ENCODE measurements at places on chromosomes 4 and X.
A peak's percentile ranks its signal among the peaks of the same experiment; 100 is the strongest.

DNA sequence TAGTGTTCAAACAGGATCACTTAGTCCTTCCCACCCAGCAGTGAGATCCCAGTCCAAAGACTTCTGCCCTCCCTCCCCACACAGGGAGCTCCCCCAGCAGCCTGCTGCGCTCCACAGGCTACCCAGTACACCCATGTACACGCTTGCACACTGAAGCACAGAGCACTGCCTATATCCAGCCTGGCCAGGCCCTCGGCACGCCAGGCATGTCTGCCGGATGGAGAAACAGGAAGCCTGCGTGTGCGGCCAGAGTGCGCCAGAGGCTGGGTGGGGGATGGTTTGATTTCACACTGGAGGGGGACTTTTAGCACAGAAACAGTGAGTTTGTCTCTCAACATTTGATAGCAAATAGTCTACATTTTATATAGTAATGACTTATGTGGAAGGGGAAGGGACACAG is 833.5 kb upstream of the IGFBP7 start:
- DNase-seq = peak; percentile 24

DNA sequence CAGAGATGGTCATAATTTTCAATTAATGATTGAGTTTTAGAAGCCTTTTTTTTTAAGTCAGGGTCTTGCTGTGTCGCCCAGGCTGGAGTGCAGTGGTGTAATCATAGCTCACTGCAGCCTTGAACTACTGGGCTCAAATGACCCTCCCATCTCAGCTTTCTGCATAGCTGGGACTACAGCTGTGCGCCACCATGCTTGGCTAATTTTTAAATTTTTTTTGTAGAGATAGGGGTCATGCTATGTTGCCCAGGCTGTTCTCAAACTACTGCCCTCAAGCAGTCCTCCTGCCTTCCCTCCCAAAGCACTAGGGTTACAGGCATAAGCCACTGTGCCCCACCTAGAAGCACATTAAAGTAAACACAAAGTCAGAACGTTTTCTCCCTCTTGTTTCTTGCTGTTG is 51.7 kb downstream of the HTT-AS start:
- no peak for DNase-seq

- DNase-seq = no peak
Measured at GRCh38 chr4:67886281-67886680, 2.5 kb upstream of the TMPRSS11D start.

DNA sequence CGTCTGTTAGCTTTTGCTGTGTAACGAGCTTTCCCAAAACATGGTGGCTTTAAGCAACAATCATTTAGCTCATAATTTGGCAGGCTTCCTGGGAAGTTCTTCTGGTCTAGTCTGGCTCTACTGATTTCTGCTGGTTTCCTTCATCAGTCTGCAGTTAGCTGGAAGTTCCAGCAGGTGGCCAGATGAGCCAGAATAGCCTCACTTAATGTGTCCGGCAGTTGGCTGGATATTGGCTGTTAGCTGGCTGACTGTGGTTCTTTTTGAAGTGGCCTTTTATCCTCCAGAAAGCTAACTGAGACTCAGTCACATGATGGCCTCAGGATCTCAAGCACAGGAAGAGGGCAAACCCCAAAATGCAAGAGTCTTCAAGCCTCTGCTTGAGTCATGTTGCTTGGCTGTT is 34.9 kb downstream of the FTHL17 start:
- DNase-seq = peak; percentile 56

GRCh38 chr4:2368746-2369437 is 49.6 kb downstream of the ZFYVE28 start:
- DNase-seq = no peak

DNA sequence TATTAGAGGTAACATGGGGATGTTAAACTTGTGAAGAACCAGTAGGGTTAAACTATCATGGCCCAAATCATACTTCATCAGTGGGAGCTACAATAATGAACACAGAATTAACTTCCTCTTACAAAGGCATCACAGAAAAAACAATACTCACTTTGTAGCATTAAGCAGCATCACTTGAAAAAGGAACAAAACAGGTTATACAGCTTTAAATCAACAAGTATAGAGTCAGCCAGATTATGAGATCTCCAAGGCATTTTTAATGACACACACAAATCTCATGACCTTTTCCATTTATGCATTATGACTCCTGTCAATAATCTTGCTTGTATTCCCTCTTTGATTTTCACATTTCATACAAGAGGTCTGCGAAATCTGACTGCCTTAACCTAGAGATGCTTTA is 18.3 kb downstream of the FBXL5 start:
- no peak for DNase-seq

DNA sequence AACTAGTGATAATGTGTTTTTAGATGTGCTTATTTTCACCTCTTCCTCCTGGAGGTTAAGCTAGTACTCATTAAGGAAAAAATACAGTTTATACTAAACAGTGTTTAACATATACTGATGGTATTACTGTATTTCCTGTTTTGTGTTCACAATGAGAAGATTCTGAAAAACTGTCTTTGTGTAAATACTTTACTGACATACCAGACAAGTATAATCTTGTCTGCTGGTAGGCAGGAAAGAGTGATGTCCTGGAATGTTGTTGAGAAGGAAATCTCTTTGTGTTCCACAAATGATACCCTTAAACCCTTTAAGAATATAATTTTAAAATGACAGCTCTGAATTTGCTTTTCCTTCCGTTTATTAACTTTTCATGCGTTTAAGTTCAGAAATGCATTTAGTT is 205.5 kb upstream of the NUDT6 start:
- no peak for DNase-seq

DNA sequence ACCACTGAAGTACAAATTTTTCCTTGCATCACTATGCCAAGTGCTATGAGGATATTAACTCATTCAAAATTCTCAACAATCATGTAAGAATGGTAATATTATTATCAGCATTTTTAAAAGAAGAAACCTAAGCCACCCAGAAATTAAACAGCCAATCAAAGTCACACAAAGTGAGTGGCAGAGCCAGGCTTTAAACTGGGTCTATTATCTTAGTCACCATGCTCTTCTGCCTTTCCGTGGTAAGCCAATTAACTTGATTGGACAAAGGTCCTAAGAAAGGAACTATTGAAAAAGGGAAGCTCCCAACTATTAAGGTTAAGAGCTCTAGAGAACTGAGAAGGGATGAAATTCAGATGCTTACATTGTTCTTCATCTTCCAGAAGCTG is 111.5 kb downstream of the ASB9 start:
- DNase-seq = peak; percentile 1

DNA sequence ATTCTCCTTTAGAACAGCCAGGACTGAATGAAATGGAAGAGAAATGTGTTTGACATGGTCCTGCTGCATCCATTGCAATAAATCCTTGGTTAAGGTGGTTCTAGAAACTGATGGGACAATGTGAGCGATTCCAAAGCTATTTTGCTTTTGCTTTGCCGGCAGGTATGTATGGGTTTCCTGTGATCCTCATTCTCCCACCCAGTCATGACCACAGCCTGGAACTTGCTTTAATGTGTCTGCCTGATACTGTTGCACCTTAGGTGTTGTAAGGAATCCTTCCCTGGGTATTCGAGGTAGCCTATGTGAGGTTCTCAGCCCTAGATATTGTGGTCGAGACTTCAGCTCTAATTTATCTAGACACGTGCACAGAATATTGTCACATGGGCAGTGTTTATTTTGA is 86.1 kb downstream of the ZNF518B start:
- DNase-seq = no peak

DNA sequence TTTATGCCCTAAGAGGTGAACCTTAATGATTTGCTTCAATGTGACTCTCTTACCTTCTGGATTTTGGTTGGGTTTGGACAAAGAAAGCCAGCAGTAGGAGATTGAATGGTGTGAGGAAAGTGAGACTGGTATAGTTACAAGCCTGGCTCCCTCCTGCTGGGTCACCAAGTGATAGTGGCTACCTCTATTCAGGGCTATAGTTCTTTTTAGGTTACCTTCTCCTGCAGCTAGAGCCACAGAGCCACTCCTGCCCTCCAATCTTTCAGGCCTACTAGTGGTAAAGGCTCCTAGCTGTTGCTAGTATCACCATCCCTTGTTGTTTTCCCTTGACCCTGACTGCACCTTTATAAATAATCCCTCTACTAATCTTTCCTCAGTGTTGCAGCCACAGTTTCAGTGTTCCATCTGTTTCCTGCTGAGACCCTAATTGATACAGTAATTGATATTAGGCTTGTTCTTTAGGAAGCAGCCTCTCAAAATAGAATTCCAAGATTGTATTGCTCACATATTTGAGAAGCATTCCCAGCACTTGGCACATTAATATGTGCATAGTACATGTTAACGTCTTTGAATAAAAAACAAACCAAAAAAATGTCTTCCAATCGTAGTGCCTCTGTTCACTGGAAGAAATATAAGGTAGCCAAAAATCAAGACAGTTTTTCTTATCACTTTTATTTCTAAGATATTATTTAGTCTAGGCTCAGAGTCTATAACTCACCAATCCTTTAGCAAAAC is 82.3 kb downstream of the SRPX start:
- no peak for DNase-seq

DNA sequence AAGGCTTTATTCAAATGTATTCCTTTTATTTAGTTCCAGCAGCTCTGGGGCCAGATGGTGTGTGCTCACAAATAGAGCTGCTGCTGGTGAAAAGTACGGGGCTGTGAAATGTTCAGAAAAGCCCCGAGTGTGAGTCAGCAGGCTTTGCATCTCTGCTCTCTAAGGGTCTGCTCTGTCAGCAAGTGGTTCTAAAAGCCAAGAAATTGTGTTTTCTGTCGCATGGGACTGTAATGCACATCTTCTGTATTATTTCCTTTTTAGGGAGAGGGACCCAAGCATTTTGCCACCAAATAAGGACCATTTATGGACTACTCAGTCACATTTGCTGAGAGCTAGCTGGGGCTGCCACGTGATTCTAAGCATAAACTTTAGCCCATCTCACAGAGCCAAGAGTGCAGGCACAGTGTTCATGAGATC is 82.9 kb upstream of the NHS start:
- no peak for DNase-seq

DNA sequence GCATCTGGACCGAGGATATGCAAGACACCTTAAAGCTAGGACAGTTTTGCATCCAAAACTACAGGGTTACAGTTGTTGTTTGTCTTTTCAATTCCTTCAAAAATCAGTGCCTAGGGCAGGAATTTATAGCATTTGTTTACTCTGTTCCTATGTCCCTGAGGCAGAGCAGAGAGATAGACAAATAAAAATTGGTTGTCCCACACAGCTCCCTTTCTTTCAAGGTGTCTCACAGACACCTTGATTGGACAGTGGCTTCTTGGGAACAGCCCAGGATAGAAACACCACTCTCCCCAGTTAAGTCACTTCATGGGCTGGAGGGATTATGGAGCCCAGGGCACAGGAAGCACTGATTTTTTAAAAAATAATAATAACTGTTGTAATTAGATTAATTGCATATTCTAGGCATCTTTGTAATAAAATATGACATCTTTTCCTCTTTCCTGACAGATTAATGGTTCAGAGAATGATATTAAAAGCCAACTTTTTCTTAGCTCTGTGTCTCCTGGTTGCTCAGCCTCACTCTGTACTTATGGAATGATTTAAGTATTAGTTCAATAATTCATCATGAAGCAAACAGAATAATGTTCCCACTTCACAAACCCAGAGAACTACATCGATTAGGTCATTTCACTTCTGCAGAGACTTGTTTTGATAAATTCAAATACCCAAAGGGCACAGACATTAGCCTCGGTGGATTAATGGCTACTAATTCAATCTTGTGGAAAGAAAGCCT is 8.2 kb downstream of the MAGEB17 start:
- DNase-seq = no peak

DNA sequence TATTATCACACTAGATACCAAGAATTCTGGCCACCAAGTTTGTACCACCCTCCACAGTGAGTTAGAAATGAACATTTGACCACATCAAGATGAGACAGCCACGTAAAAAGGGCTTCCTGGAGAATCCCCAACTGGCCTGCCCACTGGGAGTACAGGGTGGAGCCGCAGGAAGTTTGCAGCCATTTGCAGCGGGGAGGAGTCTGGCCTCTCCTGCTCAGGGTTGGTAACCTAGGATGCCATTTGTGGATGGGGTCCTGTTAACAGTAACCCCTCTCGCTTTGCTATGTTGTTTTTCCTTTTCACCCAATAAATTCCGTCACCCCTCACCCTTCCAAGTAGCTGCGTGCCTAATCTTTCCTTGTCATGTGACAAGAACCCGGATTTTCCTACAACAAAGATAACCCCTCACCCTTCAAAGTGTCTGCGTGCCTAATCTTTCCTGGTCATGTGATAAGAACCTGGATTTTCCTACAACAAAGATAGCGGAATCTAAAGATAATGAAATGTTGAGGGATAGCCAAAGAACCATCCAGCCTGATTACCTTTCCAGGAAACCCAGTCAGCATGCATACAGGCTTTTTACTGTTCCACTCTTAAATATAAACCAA is 245.4 kb downstream of the NAF1 start:
- no peak for DNase-seq

- no peak for DNase-seq
Measured at GRCh38 chrX:56000174-56000573, 232.0 kb upstream of the KLF8 start.

DNA sequence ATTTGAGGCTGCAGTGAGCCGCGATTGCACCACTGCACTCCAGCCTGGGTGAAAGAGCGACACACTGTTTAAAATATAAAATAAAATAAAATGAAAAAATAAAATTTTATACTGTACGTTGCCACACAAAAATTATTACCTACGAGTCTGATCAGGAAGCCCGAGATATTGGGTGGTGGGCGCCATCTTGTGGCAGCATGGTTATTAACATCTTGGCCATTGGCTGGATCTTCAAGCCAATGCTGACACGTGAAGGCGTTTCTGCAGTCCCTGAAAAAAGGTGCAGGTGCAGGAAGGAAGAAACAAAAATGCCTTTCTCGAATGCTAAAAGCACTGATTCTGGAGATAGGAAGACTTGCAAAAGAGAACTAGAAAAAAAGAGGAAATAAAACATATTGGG is 4.9 kb upstream of the TLR8 start:
- DNase-seq = peak; percentile 68

- no peak for DNase-seq
Measured at GRCh38 chr4:140928880-140929279, 172.7 kb upstream of the TBC1D9 start.

GRCh38 chrX:30613721-30614120 is 36.2 kb upstream of the TASL start:
- peak; percentile 38 for DNase-seq

- no peak for DNase-seq
Measured at GRCh38 chr4:168538632-168539031, 41.8 kb downstream of the PALLD start.

DNA sequence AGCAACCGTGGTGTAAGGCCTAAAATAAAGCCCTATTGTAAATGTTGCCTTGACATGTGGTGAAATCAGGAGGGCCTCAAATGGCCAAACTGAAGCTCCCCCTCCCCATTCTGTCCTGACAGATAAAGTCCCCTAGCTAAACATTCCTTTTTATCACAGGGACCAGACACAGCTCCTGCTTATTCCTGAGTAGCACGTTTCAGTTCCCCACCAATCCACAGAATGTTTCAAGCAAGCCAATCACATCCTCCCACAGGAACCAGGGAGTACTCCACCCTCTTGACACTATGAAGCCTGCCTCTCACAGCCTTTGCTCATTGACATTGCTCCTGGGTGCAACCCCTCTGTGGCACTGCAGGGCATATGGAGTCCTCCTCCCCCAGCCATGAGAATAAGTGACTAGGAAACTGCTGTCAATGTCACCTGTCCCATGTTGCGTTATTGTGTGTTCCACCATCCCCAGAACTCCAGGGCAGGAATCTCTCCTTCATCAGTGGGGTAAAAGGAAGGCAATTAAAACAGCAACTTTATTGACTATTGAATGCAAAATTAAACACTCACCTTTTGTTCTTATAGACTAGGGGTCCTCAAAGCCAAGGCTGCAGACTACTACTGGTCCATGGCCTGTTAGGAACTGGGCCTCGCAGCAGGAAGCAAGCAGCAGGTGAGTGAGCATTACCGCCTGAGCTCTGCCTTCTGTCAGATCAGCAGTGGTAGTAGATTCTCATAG is 128.1 kb downstream of the COL25A1 start:
- DNase-seq = peak; percentile 30
